ENCODE measurements at places on chromosomes 3 and 15. TPM values are rescaled to one million over a fixed set of nuclear protein-coding genes. Genes with fewer than 3 reads are reported as not detected.

COPB2 gene
- 172 TPM for total RNA-seq

RAB6B gene
- 0.81 TPM for total RNA-seq

TTLL13 gene
- total RNA-seq, result not detected

THRB gene
- total RNA-seq, result 1.6 TPM

SMCO1 gene
- total RNA-seq, result not detected

DNAJC13 gene
- 25.1 TPM for total RNA-seq

MAGI1 gene
- total RNA-seq, result 12.8 TPM

C3orf62 gene
- 0.65 TPM for total RNA-seq

CACNA2D2 gene
- not detected for total RNA-seq

EXD1 gene
- not detected for total RNA-seq

PTH1R gene
- 13.5 TPM for total RNA-seq

FBLN2 gene
- total RNA-seq, result 485 TPM

SENP8 gene
- 1.5 TPM for total RNA-seq

SLC9C1 gene
- total RNA-seq, result 0.16 TPM

SPINK8 gene
- not detected for total RNA-seq

OTOL1 gene
- total RNA-seq, result not detected

EOGT gene
- total RNA-seq, result 30.1 TPM

ZDHHC23 gene
- 2.9 TPM for total RNA-seq

PHLDB2 gene
- total RNA-seq, result 32.3 TPM

NIT2 gene
- 31.3 TPM for total RNA-seq

IL1RAP gene
- 31.6 TPM for total RNA-seq

SAMMSON gene
- not detected for total RNA-seq

FAM107A gene
- 7.0 TPM for total RNA-seq

ST3GAL6 gene
- 10.7 TPM for total RNA-seq

GPR171 gene
- total RNA-seq, result not detected

TNNC1 gene
- total RNA-seq, result not detected

MED12L gene
- total RNA-seq, result 1.8 TPM

GHSR gene
- total RNA-seq, result not detected

PPCDC gene
- 10.2 TPM for total RNA-seq

TM4SF1 gene
- 760 TPM for total RNA-seq

SUCNR1 gene
- total RNA-seq, result not detected

SLC24A5 gene
- not detected for total RNA-seq

OR5K2 gene
- not detected for total RNA-seq

GATM gene
- total RNA-seq, result not detected

CAMKV gene
- not detected for total RNA-seq

Measured in cardiac atrium fibroblast (primary cell).